NCI-H1417 treated with DMSO at 0.1 percent for 48 hours (cell line): ENCODE measurements at places on chromosomes 2 and 18.

DNA sequence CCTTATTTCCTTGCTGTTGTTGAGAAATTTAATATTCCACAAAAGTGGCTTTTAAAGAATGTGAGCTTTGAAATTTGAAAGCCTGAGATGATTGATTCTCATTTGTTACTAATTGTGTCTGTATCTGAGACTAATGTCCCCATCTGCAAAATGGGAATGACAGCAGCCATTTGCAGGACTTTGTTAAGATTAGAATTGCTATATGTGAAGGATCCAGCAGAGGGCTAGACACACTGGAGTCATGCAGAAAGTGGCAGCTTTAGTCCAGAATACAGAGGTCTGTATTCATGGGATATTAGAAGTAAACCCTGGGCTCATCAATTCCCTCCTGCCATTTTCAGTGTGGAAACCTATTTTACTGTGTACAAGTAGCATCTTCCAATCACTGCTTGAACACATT, 296.5 kb upstream of the GYPC start:
- no peak for DNase-seq

GRCh38 chr18:36381075-36381474, 83.6 kb downstream of the FHOD3 start:
- no peak for DNase-seq

DNA sequence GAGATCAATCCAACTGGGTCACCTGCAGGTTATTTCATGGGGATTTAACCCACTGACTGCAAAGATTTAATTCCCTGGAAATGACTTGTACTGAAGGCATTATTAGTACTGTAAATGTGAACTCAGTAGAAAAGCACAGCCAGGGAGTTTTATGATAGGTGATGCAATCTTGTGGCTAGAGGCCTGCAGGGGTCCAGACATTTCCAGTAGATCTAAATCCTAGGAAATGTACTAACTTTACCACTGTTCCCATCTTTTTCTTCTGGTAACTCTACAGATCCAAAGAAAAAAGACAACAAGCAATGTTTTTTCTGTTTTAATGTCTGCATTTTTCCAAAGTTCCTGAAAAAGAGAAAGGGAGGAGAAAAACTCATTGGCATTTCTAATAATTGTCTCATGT, 500.1 kb downstream of the ARHGAP15 start:
- no peak for DNase-seq

DNA sequence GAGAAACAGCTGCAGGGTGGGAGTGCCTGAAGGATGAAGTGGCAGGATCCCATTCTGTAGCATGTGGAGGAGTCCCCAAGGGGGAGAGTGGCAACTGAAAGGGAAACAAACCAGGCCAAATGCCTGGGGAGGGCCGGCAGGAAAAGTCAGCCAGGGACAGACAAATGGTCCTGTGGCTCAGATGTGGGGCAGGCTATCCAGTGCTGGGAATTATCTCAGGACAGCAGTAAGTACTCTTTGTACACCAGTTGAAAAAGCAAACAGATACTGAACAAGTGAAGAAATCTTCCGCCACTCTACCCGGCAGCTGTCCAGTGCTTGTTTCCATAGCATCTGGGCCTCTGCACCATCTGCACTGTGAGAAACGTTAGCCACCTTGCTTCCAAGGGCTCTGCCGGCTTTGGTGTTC, 408.9 kb downstream of the LRATD1 start:
- DNase-seq, result no peak

DNA sequence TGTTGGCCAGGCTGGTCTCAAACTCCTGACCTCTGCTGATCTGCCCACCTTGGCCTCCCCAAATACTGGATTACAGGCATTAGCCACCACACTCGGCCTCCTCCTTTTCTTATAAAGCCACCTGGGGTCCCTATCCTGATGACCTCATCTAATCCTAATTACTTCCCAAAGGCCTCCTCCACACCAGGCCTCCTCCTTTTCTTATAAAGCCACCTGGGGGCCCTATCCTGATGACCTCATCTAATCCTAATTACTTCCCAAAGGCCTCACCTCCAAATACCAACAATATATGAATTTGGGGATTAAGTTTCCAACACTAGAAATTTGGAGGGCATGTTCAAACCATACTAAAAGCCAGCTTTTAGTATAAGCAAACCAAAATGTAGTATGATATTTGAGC, 9.7 kb upstream of the RMC1 start:
- no peak for DNase-seq
